ENCODE measurements at places on chromosomes 5 and 9.

- no peak for DNase-seq
Measured at GRCh38 chr5:155299386-155300005, 285.9 kb downstream of the KIF4B start.

- DNase-seq: no peak
Measured at GRCh38 chr5:998246-999031, 10.2 kb upstream of the NKD2 start.

DNA sequence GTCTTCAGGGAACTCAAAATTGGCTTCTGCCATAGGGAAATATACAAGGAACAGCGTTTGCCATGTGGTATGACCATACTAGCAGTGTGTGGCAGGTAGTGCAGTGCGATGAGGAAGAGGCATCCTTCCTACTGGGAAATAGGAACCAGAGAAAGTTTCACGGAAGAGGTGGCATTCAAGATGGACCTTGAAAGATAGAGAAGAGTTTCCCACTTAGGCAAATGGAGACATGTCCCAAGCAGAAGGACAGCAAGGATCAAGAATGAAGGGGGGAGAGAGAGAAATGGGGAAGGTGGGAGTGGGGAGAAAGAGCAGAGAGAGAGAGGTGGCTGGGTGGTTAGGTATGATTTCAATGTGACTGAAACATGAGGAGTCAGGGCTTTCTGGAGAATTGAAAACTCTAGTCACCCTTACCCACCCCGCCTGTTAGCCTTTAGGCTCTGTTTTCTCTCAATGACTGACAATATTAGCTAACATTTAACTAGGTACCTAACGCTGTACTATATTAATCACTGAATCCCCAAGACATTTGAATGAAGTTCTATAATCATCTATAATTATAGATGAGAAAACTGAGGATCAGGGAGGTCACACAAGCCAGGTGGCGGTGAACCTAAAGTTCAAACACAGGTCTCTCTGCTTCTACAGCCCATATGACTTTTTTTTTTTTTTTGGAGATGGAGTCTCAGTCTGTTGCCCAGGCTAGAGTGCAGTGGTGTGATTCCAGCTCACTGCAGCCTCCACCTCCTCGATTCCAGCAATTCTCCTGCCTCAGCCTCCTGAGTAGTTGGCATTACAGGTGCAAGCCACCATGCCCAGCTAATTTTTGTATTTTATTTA, 171.3 kb downstream of the NR3C1 start:
- DNase-seq: no peak

DNA sequence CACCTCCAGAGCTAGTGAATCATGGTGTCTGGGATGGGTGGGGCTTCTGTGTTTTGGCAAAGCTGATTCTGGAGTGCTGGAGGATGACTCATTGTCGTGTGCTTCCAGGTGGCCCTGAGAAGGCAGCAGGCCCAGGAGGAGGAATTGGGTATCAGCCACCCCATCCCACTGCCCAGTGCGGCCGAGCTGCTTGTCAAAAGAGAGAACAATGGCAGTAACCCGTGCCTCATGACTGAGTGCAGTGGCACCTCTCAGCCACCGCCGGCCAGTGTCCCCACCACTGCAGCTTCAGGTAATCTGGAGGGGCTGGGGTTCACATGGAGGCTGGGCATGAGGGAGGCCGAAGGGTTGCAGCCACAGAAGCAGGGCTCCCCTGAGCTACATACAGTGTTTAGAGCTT, 5.4 kb downstream of the DMRT1 start:
- no peak for DNase-seq

- no peak for DNase-seq
Measured at GRCh38 chr5:76808141-76808691, 10.6 kb upstream of the F2RL1 start.

DNA sequence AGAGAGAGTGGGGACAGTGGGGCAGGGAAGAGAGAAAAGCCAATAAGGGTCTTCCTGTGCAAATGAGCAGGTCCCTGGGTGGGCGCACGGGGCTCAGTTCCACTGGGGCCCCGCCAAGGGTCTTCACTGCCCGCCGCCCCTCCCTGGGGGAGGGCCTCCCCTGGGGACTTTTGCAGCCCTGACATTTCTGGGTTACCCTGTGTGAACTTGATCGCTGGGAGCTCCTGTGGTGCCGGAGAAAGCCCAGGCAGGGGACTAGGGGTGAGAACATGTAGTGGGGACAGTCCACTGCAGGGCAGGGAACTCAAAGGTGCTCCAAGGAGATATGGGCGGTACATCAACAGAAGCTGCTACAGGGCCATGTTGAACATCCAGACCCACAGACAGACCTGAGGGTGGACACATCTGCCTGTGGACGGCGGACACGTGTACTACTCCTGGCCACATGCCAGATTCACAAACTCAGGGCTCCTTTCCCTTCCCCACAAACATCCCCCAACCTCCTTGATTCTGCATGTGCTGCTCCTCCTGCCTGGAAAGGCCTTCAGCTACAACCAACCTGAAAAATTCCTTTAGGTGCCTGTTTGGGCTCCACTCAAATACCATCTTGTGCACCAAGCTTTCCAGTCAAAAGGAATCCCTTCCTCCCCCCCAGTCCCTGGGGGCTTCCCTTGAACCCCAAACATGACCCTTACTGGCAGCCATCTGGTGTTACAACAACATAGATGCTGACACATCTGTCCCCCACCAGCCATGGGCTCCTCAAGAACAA, 43.0 kb upstream of the NEK6 start:
- no peak for DNase-seq

GRCh38 chr9:92740009-92740408, 24.6 kb downstream of the BICD2 start:
- no peak for DNase-seq

DNA sequence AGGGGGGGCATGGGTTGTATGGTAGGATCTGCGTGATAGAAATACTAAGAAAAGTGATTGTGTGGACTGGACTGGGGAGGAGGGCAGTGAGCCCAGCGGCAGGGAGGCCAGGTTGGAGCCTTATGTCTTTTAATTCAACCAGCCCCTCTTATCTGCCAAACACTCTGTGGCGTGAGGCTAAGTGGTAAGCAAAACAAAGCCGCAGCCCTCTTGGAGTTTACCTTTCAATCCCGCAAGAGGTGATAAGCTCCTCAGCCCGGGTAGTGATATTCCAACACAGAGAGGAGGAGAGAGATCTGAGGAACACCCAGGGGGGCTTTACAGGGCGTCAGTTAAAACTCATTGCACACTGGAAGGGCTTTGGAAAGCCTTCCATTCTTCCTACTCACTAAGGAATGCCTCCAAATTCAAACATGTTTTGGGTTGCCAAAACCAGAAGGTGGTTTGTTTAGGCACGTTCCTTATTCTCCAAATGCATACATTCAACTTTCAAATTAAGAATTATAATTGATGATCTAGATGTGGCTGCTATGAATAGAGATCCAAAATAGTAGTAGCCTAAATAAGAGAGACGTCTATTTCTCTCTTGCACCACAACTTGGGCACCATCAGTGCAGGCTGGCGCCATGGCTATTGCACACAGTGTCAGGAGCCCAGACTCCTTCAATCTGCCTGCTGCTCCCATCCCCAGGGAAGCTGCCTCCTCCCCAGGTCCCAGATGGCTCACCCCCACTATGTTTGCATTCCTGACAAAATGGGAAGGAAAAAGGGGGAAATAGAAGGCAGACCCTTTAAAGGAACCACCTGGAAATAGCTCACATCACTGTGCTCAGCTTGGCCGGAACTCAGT, 75.1 kb upstream of the FSTL4 start:
- no peak for DNase-seq

GRCh38 chr5:35651002-35651756, 33.5 kb downstream of the SPEF2 start:
- DNase-seq: peak; percentile 24

GRCh38 chr5:68565427-68565826, 349.9 kb downstream of the PIK3R1 start:
- DNase-seq: no peak

DNA sequence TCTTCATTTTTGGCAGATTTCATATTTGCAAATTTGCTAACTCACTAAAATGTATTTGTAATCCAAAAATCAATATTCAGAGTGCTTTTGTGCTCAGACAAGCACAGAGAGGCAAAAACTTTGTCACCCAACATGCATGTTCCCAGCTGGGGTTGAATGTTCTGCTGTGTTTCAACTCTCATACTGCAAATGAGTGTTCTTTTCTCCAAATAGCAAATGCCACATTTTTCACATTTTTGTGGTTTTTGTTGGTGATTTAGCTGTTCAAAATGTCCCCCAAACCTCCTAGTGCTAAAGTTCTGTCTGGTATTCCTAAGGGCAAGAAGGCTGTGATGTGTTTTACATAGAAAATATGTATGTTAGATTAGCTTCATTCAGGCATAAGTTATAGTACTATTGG, 87.3 kb upstream of the PCSK5 start:
- no peak for DNase-seq

GRCh38 chr5:14505310-14506139, 76.1 kb upstream of the OTULINL start:
- DNase-seq: no peak

GRCh38 chr5:165143741-165144140, 1638.3 kb downstream of the MAT2B start:
- no peak for DNase-seq

DNA sequence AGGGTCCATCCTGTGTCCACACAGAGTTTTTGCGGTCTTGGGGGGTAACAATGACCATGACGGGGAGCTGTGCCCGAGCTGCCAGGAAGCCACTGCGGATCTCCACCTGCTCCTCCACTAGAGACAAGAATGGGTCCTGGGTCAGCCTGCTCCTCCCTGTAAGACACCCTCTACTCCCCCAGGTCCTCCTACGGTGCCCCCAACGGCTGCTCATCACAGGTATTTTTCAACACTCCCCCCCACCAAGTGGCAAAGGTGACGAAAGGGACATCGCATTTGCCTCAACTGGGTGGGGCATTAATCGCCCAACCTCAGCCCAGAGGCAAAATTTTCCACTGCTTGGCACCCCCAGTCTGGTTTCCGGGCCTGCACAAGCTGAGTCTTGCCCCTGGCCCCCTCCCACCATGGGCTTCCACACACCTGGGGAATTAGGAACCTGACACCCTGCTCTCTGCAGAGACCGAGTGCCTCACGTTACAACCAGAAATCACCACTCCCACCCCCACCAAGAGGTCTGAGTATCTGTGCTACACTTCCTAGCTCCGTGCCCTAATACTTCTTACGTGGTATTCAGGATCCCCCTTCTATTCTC, 9.6 kb downstream of the NOL6 start:
- DNase-seq: no peak

DNA sequence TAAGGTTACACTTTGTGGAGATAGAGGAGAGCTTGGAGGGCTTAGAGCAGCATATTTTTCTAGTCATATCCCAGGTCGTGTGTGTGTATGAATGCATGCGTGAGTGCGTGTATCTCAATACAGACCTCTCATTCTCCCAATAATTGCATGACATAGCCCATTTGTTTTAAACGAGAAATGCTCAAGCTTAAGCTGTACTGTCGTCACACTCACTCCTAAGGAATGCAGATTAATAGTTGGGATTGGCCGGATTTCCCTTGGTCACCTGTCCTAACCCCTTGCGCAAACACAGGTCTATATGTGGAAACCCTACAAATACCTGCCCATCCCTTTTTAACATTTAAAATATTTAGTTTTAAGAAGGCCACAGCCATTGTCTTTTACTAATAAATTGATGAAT, 165.8 kb downstream of the SEMA5A start:
- DNase-seq: no peak

- no peak for DNase-seq
Measured at GRCh38 chr5:59401637-59402036, 491.9 kb downstream of the PDE4D start.

GRCh38 chr5:81154725-81155124, 78.4 kb upstream of the CKMT2 start:
- no peak for DNase-seq

DNA sequence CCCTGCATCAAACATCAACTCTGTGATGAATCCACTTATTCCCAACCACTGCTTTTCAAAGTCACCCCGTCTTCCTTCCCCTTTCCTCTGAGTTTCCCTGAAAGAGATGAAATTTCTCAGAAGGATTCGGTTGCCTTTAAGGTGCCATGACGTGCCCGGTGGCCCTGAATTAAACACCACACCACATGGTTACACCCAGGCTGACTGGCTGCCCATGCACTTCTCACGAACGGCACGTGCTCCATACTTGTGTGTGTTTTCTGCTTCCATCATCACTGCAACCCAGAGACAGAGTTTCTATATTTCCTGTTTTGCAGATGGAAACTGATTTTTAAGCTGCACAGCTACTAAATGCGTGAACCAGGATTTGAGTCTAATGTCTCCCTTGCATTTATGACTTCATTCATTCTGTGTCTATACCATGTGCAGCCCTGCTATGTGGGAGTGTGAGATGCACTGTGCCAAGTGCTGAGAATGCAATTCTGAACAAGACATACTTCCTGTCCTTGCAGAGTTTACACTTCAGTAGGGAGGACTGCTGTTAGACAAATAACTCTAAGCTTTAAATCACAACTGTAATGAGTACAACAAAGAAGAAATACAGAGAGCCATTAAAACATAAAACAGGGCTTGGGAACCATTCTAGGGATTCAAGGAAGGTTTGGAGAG, 162.9 kb downstream of the NXNL2 start:
- DNase-seq: no peak

GRCh38 chr9:111700776-111701175, 39.4 kb downstream of the GNG10 start:
- DNase-seq: no peak

- no peak for DNase-seq
Measured at GRCh38 chr5:919356-920000, 26.8 kb downstream of the TRIP13 start.

DNA sequence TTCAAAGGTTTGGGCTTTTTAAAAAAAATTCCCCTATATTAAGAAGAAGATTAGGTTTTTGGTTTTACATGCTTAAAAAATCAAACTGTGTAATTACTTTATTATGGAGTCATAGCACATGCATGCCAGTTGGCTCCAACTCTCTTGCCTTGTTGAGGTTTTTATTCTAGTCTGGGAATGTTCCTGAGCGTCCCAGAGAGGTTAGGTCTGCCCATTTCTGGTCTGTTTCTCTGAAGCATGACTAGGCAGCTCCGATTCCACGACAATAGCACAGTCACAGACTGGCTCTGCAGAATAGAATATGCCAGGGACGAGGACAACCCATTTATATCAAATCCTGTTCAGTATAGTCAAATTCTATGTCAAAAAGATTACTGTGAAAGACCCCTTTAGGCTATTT, 217.0 kb downstream of the PCSK5 start:
- no peak for DNase-seq

DNA sequence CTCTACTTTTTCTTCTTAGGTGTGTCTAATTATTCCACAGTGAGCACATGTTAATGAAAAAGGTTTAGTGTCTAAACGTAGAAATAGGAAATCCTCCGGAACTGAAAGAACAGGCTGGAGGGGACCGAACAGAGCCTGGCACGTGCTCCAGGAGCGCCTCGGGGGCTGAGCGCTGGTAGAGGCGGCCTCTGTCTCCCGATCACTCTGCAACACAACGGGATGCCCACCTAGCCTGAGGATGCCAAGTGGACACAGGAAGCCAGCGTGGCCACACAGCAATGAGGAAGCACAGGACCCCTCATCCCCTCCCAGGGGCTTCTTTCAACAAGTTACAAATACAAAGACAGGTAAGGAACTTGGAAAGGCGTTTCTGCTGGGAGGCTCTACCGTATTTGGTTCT, 19.4 kb downstream of the TRIM7 start:
- DNase-seq: no peak

GRCh38 chr5:168752012-168752411, 172.8 kb upstream of the PANK3 start:
- no peak for DNase-seq

GRCh38 chr5:1926471-1927341, 44.0 kb upstream of the IRX4 start:
- no peak for DNase-seq

GRCh38 chr9:87853876-87854579, 28.6 kb upstream of the SPATA31E1 start:
- DNase-seq: no peak
